CD4-positive, alpha-beta T cell treated with Interleukin-21 for 1 hour (primary cell): ENCODE measurements at places on chromosomes 3 and 15.

- DNase-seq, result no peak
Observed at GRCh38 chr15:68697711-68698690, 119.2 kb downstream of the CORO2B start.

DNA sequence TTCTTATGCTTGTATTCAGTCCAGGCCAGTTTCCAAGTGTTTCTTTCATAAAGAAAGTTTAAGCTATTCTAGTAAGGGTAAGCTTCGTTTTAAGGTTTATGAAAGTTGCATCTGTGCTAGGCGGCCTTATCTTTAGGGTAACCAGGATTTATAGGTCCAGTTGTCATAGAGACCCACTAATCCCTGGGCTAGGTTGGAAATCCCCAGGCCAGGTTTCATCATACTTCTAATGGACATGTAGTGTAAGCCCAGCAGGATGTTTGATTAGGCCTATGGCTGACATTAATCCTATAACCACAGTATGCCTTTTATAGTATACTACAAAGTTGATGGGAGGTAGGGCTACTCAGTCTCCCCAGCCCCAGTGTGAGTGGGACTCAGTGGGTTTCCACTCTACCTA, 312.4 kb downstream of the CACNA2D3 start:
- no peak for DNase-seq

DNA sequence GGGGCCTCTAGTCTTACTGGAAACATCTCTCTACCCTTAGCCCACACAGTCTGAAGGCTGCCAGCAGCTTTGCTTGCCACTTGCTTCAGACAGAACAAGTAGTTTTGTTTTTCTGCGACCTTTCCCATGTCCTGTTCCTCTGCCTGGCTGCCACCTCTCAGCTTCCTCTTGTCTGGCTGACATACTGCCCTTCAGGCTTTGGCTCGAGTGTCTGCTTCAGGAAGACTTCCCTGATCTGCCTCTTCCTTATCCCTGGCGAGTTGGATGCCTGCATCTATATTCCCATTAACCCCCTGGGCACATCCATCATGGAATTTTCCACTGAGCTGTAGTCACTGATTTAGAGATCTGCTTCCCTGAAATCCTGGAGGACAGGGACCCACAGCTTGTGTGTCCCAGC, 25.1 kb upstream of the CPNE9 start:
- DNase-seq, result no peak

DNA sequence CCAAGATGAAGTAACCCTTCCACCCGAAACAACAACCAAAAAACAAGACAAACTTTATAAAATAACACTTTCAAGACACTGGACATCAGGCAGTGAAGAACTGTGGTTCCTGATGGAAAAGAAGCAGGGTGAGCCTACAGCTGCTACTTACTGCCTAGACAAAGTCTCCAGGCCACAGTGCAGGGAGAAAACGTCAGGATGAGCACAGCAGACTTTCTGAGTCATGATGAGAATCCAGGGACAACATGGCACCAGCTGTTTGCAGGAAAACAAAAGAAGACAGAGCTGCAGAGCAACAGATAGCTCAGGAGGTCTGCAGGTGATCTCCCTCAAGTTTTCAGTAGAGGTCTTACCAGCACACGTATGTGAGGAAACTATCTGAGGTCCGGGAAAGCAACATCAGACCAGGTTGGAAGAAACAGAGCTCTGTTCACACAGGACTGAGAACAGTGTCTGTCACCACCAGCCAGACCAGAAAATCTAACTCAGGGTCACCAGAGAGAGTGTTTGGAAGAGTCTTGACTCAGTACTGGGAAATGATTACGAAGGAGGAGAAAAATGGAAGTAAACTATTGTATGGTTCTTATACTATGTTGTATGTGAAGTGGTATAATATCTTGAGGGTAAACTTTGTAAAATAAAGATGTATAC, 108.9 kb downstream of the ANO10 start:
- no peak for DNase-seq

GRCh38 chr3:113948015-113948917, 453 bp downstream of the ZDHHC23 start:
- peak; percentile 20 for DNase-seq

DNA sequence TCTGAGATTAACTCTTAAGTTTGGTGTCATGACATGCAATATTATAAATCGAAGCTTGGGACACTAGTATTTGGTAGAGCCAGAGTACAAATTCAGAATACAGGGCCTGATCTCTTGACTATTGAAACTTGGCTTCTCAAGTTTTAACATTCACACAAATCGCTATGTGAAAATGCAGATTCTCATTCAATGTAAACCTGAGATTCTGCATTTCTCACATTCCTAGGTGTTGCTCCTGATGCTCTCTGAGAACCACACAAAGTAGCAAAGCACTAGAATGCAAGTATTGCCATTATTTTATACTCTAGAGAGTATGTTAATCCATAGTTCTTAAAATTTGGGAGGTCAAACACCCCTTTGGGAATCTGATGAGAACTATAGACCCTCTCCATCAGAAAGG, 47.9 kb downstream of the WDR49 start:
- no peak for DNase-seq

- no peak for DNase-seq
Observed at GRCh38 chr3:17111586-17111985, 226.8 kb downstream of the PLCL2 start.

DNA sequence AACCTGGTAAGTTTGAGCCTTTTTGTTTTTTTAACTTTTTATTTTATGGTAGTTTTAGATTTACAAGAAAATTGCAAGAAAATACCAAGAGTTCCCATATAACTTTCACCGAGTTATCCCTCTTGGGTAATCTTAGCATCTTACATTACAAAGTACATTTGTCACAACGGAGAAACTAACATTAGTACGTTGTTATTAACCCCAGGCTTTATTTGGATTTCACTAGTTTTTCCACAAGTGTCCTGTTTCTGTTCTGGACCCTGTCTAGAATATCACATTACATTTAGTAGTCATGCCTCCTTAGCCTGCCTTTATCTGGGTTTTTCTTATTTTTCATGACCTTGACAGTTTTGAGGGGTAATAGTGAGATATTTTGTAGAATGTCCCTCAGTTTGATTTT, 53.5 kb upstream of the KPNA4 start:
- no peak for DNase-seq

DNA sequence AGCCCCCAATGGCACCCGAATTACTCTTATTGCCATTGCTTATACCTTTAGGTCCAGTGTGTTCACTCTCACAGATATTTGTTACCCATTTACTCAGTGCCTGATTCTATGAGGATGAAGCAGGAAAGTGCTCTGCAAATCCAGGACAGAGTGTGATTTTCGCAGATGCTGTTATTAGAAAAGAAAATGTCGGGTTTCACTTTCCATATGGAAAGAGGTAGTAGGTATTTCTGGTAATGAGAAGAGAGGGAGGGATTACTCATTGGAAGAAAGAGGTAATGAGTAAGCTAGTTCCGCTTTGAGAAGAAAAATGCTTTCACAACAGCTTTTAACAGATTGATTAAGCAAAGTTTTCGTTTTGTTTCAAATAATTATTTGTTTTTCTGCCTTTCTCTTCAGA, 336.3 kb upstream of the CFAP20DC start:
- DNase-seq, result peak; percentile 10

DNA sequence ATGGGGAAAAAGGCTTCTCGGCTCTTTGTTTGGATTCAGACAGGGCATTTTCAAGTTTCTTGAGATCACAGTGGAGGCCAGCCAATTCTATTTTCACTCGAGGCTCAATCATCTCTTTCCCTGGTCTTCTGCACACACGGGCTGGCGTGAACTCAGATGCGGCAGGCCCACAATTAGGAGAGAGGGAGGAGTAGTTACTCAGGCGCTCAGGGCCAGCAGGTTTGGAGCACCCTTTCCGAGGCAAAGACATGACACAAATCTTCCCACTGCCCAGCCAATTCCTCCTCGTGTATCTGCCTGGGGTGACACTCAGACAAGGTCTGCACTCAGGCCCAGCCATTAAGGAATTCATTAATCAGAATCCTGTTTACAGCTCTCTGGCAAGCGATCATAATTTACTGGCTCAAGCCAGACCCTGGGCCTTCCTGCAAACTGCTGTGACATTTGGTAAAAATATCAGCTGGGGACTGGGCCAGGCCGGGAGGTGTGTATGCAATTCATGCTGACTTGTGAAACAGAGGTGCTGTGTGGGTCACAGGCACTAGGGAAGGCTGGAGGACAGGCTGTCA, 68.1 kb upstream of the TLE3 start:
- no peak for DNase-seq

DNA sequence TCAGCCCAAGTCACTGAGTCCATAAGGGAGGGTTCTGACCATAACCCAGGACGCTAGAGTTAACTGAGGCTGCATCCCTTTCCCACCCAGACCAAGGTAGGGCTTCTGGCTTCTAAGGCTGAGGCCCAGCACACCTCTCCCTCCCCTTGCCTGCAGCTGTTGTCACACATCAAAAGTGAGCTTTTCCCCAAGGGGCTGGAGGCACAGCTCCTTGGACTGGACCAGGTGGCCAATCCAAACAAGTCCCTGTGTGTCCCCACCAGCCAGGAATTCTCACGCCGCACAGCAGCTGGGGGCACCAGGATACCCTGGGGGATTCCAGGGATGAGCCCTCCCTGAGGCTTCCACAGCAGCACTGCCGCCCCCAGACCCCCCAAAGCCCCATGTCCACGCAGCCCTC, 22.3 kb upstream of the ISLR2 start:
- no peak for DNase-seq

DNA sequence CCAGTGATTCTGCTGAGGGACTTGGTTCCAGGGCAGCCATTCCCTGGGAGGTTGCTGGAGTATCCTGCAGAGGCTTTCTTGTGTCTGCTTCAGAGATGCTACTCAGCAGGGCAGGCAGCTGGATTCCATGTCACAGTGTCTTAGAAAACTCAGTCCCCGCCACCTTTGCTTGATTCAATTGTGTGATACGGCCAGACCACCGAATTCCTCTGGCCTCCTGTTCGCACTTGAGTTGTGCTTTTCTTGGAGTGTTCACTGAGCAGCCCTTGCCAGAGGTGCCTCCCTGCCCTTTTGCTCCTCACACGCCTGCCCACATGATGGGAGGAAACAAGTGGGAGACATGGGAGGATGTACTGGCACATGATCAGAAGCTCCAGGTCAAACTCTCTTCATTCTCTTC, 19.6 kb upstream of the SHC4 start:
- no peak for DNase-seq

GRCh38 chr3:154904328-154904727, 175.8 kb upstream of the MME start:
- no peak for DNase-seq

GRCh38 chr15:83012076-83012426, 612 bp upstream of the C15orf40 start:
- no peak for DNase-seq

DNA sequence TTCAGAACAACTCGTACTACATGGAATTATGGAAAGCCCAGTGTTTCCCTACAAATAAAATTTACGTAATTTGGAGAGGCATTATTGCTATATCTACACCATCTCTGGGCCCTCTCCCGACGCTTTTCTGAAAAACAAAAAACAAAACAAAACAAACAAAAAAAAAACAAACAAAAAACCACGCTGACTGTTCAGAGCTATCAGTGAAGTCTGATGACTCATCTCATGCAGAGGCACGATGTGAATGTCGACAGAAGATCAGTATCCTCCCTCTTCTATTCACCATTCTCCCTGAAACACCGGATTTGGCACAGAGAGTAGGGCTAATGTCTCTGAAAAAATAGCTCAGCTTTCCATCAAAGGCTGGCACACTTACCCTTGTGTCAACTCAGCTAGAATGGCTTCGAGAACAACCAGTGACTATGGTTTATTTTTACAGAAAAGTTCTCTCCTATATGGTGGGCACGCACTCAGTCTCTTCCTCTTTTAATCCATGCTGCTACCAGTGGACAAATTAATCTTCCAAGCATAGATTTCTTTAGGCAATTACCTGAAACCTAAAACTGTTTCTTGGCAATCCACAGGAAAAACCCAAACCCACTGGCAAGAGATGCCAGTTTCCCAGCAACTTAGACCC, 1.5 kb downstream of the CRBN start:
- DNase-seq, result peak; percentile 28

DNA sequence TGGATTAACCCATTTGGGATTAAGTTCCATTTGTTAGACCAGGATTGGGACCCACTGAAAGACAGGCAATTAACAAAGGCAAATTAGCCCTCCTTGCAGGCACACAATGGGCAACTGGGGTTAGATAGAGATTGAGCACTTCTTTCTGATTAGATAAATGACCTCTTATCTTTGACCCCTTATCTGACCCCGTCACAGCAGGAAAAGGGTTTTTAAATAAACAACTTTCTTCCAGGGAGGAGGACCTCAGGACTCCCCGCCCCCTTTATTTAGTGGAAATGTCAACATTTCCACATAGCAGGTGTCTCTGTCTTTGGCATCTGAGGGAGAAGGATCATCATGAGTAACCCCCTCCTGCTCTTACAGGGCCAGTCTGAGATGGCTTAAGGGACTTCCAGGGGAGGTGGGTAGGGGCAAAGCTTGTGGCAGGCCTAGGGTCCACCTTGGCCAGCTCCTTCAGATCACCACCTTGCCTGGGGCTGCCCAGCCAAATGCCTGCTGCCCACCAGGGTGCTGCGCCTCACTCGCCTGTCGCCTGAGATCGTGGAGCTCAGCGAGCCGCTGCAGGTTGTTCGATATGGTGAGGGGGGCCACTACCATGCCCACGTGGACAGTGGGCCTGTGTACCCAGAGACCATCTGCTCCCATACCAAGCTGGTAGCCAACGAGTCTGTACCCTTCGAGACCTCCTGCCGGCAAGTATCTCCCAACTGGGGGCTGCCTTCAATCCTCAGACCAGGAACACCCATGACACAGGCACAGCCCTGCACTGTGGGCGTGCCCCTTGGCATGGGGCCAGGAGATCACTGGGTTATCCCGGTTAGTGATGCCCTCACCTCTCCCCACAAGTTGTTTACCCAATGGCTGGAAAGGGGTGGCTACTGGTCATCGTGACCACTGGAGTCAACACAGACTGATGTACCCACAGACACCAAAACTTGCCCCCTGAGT, 2.6 kb upstream of the WDR6 start:
- no peak for DNase-seq

DNA sequence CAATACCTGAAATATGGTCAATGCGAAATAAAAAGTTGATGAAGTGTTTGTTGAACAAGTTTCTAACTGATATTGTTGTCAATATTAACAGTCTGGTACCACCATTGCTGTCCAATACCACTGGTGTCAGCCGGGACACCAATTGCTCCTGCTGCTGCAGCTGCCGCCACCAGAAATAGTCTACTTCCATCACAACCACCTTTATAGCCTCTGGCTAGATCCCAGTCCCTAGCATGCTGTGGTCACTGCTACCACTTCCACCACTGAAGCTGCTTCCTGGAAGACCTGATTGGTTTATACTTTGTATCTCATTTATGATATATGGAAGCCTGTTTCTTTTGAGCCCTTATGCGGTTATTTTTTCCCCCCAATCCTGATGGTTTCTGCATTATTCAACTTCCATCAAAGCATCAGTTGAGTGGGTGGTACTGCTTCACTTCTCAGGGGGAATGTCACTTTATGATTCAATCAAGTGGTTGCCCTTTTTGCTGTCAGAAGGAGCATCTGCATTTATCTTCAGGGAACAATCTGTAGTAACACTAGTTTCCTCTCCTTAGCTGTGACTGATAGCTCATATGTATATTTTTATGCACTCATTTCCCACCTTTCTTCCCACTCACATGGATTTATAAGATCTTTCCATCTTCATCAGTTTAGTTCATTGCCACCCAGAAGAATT, 11.7 kb downstream of the LNP1 start:
- no peak for DNase-seq

- no peak for DNase-seq
Observed at GRCh38 chr3:78721771-78722543, 1045.8 kb downstream of the ROBO1 start.

GRCh38 chr15:89112341-89112971, 24.2 kb downstream of the ABHD2 start:
- no peak for DNase-seq

- DNase-seq, result no peak
Observed at GRCh38 chr15:87860743-87861142, 395.8 kb downstream of the NTRK3 start.

- no peak for DNase-seq
Observed at GRCh38 chr3:168249550-168250414, 154.1 kb upstream of the GOLIM4 start.
